ENCODE measurements at places on chromosomes 3 and 15.
A peak's percentile ranks its signal among the peaks of the same experiment; 100 is the strongest.

DNA sequence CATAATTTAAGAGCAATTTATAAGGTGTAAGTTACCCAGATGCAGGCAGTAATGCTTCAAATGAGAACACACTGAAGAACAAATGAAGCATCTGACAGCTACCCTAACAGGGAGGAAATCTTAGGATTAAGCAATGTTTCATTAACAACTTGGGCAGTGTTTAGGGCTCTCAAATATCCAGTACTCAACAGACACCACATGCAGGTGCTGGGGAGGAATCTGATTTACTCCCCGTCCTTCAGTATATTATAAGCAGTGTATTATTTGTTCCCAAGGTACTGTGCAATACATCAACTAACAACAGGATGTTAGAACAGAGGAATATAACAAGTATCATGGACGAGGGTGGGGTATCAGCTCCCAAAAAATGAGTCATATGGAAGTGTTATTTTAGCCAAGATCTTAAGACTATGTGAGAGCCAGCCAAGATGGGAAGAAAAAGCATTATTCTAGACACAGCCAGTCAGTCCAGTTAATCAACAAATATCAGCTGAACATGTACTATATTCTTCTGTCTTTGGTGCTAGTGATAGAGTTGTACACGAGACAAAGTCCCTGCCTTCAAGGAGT, 20.4 kb downstream of the BTBD1 start:
- no peak for DNase-seq

DNA sequence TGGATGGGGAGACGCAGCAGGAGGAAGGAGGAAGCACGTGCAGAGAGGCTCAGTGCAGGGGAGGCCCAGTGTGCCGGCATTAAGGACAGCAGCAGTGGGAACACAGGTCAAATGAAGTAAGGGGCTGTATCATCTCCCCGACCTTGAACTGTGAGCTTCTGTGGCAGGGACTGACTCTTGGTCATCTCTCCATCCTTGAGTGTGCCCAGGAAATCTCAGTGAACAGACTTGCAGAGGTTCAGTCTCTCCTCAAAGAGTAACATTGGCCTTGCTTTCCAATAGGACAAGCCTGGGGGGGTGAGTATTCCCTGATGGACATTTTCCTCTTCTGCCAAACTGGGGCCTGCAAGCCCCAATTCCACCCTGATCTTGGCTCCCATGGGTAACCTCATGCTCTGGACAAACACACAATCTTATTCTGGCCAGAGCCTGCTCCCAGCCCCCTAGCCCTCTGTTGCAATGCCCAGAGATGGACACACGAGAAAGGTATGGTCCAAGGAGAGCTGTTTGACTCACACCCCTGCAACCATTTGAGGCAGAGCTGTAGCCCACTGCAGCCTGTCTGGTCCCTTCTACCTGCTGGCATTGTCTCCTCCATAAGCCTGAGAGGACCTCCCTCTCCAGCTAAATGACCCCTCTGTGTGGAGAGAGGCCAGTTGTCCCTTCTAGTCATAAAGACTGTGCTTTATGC, 50.9 kb downstream of the TLE3 start:
- DNase-seq, result no peak

- no peak for DNase-seq
These were observed 2.5 kb upstream of the GREM1 start for GRCh38 chr15:32715276-32715675.

GRCh38 chr15:55872471-55872870, 120.9 kb downstream of the NEDD4 start:
- DNase-seq, result no peak

DNA sequence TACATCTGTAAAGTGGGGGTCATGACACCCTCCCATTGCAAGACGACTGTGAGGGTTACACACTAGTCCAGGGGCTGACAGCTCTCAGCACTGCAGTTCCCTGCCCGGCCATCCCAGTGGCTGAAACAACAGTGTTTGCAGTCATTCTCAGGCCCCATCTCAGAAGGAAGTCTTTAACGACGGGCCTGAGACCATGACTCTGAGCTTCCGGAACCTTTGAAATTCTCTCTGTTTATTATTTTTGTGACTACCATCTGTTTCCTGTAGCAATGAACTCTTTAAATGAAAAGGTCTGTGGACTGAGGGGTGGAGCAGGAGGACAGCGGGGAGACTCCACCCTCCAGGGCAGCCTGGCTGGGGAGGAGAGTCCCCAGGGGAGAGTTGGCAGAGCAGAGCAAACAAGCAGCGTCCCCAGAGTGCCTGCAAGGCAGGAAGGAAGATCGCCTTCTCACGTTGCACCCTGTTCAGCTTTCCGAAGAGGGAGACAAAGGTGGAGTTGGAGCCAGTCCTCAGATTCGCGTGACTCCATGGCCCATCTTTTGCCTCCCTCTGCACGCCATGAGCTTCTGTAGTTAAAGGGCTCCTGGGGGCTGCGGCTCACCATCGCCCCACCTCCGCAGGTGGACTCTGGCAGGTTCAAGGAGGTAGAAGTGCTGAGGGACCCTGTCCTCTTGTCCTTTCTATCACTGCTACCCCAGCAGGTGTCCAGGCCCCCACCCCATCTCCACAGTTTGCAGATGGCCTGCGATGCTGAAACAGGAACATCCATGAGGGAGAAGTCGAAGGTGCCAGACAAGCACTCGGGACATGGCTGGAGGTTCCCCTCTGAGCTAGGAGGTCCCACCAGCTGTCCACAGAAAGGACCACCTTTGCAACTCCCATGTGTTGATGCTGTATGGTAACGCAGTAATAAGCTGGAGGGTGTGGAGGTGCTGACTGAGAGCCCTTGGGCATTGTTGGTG, 525.8 kb upstream of the PROK2 start:
- peak; percentile 87 for DNase-seq

DNA sequence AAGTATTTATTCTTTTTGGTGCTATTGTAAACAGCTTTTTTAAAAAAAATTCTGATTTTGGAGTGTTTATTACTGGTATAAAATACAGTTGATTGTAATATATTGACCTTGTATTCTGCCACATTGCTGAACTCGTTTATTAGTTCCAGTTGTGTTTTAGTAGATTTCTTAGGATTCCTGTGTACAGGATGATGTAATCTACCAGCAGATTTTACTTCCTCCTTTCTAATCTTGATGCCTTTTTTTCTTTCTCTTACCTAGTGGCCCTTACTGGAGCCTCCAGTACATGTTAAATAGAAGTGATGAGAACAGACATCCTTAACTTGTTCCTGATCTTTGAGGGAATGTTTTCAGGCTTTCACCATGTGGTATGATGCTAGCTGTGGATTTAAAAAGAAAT, 70.4 kb upstream of the KY start:
- DNase-seq, result no peak
